Esophagus squamous epithelium (tissue), 5 donors: ENCODE measurements at places on chromosomes 1 and 21. TPM values are rescaled to one million over a fixed set of nuclear protein-coding genes. Genes with fewer than 3 reads are reported as not detected.

Gene GSTM1
- not detected for total RNA-seq

Gene OR2T2
- total RNA-seq: not detected

Gene E2F2
- 10.6 TPM for total RNA-seq

Gene RHD
- not detected for total RNA-seq

Gene ERICH3
- not detected for total RNA-seq

Gene MAP1LC3C
- total RNA-seq: 0.85 TPM

DNA sequence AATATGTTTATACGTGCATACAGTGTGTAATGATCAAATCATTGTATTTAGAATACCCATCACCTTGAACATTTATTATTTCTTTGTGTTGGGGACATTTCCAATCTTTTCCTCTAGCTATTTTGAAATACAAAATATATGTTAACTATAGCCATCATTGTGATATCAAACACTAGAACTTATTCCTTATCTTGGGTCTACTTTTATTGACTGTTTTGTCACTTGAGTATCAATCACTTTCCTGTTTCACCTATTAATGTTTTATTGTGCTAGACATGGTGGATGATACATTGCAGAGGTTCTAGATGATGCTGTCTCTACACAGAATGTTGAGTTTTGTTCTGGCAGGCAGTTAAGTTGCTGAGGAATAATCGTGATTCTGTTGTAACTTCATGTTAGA, 45.9 kb downstream of the STXBP3 start:
- no peak for DNase-seq

DNA sequence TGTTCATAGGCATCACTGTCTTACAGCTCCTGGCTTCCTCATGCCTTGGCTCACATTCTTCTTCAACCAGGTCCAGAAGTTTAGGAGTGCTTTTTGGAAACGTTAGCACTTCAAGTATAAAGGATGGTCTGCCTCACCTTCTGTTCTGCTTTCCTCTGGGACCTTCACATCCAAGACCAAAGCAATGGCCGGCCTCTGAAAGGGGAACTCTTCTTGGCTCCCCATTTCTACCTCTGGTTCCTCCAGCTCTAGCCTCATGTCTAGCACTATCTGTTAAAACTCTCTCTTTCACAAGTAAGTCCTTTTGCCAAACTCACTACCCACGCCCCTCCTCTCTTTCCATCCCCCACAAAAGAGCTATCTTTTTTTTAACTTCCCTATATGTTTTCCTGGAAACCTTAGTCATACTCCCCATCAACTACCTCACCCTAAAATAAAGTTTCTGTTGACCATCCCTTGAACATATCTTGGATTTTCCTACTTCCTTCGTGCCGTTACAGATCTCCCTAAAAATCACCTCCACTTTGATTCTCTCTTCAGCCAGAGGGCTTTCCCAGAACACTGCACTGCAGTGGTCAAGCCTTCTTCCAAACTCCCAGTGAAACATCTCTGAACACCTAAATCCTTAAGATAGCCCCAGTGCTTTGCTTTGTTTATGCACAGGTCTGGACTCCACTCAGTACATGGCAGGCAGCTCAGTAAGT, 7.9 kb downstream of the SORT1 start:
- DNase-seq: no peak

GRCh38 chr1:157269656-157270375, 131.6 kb upstream of the ETV3 start:
- DNase-seq: no peak

DNA sequence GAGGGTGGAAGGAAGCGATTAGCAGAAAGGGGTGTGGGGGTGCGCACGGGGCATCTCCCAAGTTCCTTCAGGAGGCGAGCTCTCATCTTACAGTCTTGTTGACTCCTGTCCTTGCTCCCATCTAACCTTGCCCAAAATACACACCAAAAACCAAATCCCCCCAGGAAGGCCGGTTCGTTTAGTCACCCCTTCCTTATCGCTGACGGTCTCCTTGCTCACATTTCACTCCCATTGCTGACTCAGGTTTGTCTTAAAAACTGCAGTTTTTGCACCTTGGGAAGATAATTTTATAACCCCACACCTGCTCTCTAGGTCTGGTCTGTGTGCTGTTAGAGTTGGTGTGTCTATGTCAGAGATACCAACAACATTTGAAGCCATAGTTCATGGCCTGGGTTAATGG, 68.1 kb upstream of the F3 start:
- DNase-seq: no peak

GRCh38 chr21:41706678-41707077, 60.2 kb downstream of the RIPK4 start:
- no peak for DNase-seq

DNA sequence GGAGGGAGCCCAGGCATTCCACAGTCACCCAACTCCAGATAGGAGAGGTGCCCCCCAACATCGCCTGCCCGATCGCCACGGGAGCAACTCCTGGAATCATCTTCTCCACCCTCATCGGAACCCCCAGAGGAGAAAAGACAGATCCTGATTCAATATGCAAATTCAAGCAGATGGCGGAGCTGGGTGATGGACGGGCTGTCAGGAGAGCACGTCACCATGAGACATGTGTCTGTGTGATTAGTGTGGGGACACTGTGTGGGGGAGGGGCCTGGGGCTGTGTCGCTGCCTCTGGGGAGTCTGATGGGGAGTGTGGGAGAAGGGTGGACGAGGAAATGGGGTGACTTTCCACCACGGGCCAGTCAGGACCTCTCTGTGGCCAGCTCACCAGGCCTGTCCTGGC, 90.2 kb upstream of the CSF3R start:
- no peak for DNase-seq

DNA sequence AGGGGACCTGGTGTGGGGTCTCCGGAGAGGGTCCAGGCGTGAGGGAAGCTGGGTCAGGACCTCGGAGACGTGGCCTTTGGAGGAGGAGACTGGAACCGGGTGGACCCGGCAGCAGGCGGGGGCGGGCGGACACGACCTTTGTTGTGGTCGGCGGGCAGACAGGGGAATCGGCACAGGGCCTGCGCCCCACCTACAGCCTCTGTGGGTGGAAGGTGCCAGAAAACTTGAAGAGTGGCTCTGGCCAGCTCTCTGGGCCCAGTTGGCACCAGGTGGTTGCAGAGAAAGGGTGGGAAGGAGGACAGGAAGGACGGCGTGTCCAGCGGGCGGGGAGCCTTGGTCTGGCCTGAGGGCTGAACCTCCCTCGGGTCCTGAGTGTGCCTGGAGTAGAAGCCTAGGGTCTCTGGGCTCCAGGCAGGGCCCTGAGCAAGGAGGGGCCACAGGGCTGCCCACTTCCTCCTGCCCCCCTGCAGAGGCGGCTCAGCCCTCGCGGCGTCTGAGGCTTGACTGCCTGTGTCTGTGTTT, 7.7 kb upstream of the TTLL10 start:
- no peak for DNase-seq
